ENCODE measurements at places on chromosomes 11 and 22.

- no peak for DNase-seq
These were observed 182.3 kb downstream of the BLID start for GRCh38 chr11:121933694-121934093.

DNA sequence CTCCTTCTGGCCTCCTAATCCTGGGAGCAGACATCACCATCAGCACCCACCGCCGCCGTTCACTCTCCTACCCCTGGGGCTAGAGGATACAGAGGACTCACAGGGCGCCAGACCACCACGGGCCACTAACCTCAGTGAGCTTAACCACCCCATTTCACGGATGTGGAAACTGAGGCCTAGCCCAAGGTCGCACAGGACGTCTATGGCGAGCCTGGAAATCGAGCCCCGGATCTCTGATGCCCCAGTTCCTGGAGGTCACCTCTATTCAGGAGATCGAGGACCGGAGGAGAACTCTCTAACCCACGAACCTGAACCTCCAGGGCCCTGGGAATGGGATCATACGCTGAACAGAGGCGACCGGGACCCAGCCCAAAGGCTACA, 349 bp downstream of the TIMM10 start:
- DNase-seq = no peak

- no peak for DNase-seq
These were observed 14.7 kb downstream of the SSH3 start for GRCh38 chr11:67317888-67318555.

GRCh38 chr11:37973941-37974340, 1375.9 kb upstream of the RAG2 start:
- no peak for DNase-seq

GRCh38 chr11:58659910-58660570, 37.6 kb downstream of the CNTF start:
- DNase-seq = peak; percentile 14

GRCh38 chr11:97683733-97684132, 1293.9 kb downstream of the JRKL start:
- DNase-seq = peak; percentile 34
